ENCODE measurements at places on chromosomes 7 and 10.

DNA sequence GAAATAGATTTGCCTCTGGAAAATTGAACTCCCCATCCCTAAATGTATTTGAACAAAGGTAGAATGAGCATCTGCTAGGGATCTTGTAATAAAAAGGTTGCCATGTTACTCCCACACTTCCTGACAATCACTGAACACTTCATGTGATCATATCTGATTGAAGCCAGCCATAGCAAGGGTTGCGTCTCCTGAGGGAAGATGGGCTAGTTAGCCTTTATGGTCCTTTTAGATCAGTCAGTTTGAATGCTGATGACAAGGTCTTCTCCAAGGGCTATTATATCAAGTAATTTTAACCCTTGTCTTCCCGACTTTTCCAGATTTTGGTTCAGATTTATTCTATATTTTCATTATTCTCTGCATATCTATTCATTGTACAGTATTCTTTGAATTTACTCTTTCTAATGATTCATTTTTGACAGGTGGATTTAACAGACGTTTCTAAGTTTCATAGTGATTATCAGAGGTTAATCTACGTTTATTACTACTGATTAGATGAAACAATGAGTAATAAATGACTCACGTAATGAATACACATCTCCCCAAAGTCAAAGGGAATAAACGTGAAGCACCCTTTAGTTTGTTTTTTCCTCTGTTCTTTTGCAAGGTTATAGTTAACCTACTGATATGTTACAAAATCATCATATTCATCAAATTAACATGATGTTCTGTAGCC, 28.1 kb downstream of the CSGALNACT2 start:
- DNase-seq = no peak

DNA sequence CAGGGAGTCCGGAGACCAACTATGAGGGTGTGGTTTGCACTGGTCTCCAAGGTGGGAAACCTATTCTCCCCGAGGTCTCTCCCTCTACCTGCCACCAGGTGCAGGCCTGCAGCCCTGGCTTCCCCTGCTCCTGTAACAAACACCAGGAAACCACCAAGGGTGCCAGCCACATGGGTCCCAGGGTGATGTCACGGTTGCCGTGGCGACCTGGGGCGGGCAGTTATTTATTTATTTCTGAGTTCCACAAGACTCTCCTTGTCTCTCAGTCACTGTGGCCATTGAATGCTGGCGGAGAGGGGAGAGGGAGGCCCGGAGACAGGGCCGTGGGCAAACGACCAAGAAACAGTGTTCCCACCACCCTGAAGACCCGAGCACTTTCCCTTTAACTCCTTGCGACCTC, 27.0 kb downstream of the MMD2 start:
- peak; percentile 55 for DNase-seq

GRCh38 chr10:121597504-121598262, 561 bp downstream of the FGFR2 start:
- DNase-seq = peak; percentile 47

- DNase-seq = no peak
Measured at GRCh38 chr7:135240441-135240840, 6.8 kb downstream of the STRA8 start.

DNA sequence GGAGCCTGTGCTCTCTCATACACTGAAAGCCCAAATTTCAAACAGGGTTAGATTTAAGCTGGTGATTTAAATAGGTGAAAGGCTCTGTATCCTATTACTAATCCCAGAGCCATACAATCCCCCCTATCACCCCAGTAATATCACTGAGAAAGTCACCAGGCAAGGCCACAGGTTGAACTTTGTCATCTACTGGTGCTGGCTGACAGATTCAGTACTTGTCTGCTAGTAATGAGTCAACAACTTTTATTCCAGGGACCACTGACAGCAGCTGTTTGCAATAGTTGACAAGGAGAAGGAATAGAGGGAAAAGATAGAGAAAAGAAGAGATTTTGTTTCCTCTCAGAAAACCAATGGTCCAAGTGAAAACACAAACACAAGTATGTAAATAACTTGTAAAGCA, 10.4 kb downstream of the ASB15 start:
- no peak for DNase-seq

DNA sequence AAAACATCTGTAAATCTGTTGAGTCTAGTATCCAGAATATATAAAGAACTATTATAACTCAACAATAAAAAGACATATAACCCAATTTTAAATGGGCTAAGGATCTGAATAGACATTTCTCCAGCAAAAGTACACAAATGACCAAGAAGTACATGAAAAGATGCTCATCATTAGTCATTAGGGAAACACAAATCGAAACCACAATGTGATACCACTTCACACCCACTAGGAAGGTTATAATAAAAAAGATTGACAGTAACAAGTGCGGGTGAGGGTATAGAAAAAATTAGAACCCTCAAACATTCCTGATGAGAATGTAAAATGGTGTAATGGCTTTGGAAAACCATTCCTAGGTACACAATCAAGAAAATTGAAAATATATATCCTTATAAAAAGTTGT, 4.1 kb downstream of the XPNPEP1 start:
- DNase-seq = no peak
